T-cell (primary cell): ENCODE measurements at places on chromosomes 16 and 17.

DNA sequence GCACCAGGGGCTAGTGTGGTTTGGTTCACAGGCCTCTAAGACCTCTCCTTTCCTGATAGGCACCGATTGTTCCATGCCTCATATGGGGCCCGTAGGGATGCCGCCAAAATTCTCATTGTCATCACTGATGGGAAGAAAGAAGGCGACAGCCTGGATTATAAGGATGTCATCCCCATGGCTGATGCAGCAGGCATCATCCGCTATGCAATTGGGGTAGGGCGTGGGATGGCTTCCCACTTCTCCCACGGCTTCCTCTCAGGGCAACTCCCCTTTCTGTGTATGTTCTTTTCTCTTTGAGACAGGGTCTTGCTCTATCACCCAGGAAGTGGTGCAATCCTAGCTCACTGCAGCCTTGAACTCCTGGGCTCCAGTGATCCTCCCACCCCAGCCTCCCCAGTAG lies 5.3 kb downstream of the ITGAX start:
- DNase-seq, result no peak

GRCh38 chr16:70612931-70613330 lies 33.4 kb upstream of the IL34 start:
- DNase-seq, result no peak

- no peak for DNase-seq
Measured at GRCh38 chr16:50735629-50736122, 6.2 kb upstream of the CYLD start.

DNA sequence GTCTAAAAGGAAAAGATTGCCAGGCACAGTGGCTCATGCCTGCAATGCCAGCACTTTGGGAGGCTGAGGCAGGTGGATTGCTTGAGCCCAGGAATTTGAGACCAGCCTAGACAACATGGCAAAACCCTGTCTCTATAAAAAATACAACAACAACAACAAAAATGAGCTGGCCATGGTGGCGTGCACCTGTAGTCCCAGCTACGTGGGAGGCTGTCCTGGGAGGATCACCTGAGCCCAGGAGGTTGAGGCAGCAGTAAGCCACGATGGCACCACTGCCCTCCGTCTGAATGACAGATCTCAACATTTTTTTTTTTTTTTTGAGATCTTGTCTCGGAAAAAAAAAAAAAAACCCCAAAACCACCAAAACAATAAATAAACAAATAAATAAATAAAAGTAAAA lies 28.1 kb upstream of the ATP2A3 start:
- DNase-seq, result no peak

- no peak for DNase-seq
Measured at GRCh38 chr16:4407543-4408322, 8.7 kb downstream of the CORO7 start.

GRCh38 chr17:74298778-74299177 lies 24.7 kb downstream of the DNAI2 start:
- no peak for DNase-seq

GRCh38 chr17:1325766-1326165 lies 46.3 kb downstream of the TRARG1 start:
- no peak for DNase-seq

DNA sequence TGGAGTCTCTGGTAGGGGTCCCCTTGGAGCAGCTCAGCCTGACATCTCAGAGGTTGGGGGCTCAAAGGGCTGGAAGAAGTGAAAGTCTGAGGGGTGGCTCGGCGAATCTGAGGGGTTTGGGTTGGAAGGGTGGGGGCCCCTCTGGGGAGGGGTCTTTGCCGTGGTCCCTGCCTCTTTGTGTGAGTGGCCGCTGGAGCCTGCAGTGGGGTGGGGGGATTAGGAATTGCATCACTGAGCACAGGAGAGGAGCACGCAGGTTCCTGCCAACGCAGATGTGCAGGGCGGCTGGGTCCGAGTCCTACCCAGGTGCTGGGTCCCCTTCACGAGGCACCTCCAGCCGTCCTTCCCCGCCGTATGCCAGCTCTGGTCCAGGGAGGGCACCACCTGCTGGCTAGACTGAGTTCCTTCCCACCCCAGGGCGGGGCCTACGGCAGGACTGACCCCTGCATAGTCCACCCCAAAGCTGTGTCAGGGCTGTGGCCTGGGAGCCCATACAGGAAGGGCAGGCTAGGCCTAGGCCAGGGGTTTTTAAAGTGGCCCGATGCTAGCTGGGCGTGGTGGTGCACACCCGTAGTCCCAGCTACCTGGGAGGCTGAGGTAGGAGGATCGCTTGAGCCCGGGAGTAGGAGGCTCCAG lies 9.9 kb downstream of the FMNL1 start:
- DNase-seq, result no peak

DNA sequence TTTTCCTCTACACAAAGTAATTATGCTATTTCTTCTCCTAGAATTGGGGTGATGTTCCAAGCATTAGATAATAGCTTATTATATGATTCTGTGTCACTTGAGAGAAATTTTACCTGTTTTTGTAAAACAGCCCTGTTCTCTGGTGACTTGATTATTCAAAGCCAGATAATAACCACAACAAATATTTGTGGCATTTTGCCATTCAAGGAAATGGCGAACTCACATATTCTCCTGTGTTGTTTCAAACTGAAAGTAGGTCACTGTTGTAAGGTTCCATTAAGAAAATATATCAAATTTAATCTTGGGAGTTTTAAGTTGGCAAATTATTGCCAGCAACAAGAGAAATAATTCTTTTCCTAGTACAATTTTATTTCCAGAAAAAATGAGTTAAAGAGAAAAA lies 124.8 kb downstream of the STXBP4 start:
- DNase-seq, result no peak

GRCh38 chr17:46135126-46135812 lies 58.0 kb downstream of the KANSL1 start:
- DNase-seq, result no peak

DNA sequence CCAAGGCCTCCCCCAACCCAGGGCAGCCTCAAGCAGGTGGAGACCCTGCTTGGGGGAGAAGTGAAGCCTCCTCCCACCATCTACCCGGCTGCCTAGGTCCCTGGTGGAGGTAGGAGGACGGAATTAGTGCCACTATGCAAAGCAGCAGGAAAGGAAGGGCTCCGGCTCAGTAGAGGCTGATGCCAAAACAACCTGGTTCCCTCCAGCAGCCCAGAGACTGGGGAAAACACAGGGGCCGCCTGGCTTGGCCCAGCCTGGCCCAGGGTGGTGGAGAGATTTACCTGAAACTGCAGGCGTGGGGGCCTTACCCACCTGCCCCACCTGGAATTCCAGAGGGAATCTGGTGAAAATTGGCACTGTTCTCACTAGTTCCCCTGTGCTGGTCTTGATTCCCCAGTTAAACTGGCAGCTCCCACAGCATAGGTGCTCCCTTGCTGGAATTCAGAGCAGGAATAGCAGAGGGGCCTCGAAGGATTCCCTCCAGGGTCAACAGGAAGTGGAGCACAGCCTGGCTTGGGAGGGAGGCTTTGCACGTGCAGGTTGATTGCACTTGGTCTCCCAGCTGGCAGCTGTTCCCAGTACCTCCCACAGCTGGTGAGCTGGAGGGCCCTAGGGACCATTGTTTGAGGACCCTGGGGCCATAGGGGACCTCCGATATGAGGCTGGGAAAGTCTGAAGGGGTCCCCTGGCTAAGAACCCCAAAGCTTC lies 4.5 kb downstream of the CD79B start:
- no peak for DNase-seq

DNA sequence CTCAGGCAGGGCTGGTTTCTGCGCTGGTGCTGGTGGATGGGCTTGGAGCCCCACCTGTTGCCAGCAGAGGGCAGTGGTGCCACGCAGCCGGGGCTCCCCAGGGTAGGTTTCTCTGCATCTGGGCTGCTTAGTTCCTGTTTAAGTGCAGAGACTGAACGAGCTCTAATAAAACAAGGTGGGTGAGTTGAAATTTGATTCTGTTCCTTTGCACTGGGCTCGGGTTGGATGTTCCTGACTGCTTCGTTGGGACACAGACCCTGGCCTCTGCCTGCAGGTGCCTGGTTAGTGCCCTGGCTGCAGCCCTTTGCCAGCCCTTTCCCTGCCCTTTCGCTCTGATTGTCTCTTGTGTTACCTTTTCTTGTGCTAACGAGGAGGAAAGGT lies 30.0 kb downstream of the TBCD start:
- peak; percentile 84 for DNase-seq
